NT2/D1 (cell line): ENCODE measurements at places on chromosomes 7 and 10.

DNA sequence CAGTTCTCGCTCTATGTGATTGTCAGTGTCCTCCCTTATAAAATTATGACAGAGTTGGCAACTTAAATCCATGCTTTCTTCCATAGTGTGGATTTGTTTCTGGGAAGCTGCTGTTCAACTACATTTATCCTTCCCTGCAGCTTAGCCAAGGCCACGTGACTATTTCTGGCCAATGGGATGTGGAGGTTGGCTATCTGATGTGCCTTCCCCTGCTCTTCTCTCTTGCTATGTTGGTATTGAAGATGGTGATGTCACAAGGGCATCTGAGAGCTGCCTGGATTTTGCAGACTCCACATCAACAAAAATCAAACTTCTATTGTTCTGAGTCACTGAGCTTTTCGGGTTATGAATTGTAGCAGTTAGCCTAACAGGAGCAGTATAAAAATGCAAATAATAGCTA is 164.9 kb upstream of the RHOBTB1 start:
- no peak for DNase-seq

GRCh38 chr7:49631960-49632359 is 141.5 kb upstream of the VWC2 start:
- DNase-seq, result no peak

DNA sequence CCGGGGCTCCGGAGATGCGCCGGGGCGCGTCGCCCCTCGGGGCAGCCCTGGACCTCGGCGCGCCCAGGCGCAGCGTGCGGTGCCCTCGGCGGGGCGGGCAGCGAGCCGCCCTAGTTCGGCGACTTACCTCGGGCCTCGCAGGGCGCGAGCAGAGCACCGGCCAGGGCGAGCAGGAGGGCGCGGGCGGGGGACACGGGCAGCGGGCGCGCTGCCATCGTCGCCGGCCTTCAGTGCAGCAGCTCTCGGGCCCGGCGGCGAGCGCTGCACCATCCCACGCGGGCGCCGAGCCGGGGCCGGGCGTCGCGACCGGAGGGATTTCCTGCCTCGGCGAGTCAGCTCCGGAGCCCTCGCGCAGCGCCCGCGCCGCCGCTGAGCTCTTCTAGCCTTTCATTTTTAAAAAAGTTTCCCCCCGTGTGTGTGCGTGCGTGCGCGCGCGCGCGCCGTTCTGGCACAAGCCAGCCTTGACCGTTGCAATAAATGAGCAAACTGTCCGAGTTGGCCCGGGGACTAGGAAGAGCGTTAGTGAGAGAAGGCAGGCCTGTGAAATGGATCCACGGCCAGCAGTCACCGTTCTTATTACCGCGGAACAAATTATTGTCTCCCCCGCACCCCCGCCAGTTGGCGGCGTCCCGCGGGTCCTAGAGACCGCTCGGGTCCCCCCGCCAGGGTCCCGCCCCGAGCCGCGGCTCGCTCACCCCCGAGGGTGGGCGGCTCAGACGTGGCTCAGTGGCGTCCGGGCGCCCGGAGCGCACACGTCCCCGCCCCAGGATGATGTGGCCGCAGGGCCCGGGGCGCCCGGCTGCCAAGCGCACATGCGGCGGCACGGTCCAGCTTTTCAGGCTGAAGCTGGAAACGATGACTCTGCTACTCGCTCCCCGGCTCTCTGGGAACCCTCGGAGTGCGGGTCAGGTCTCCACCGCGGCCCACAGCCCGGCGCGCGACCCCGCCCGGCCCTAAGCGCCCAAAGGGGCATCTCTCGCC is at the start of gene ADAM12:
ADAM12 (minus strand) TSS at position 547 of the 981 bp plus-strand sequence; CDS start at position 215, 332 bp downstream.
- DNase-seq, result no peak

- no peak for DNase-seq
These were observed 142.3 kb upstream of the EFCAB10 start for GRCh38 chr7:105723572-105723971.

- DNase-seq, result no peak
These were observed 4.1 kb downstream of the IL6 start for GRCh38 chr7:22730921-22731654.

DNA sequence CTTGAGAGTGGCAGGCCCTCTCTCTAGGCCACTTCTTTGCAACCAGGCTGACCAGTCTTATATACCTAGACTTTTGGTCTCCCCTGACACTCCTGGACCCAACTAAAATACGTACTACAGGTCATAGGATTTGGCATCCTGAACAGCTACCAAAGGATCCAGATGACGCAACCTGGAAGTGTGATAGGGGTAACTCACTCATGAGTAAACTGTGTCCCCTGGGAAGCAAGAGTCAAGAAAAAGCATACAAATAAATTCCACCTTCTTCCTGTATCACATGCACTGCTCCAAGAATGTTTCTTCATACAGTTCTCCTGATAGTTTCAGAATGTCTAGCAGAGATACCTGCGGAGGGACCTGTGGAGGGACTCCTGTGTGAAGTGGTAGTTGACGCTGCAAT is 172.3 kb downstream of the MDFIC start:
- no peak for DNase-seq

GRCh38 chr10:9910446-9910845 is 1107.2 kb upstream of the CELF2 start:
- DNase-seq, result no peak

GRCh38 chr7:128404143-128404681 is 5.6 kb downstream of the IMPDH1 start:
- no peak for DNase-seq

DNA sequence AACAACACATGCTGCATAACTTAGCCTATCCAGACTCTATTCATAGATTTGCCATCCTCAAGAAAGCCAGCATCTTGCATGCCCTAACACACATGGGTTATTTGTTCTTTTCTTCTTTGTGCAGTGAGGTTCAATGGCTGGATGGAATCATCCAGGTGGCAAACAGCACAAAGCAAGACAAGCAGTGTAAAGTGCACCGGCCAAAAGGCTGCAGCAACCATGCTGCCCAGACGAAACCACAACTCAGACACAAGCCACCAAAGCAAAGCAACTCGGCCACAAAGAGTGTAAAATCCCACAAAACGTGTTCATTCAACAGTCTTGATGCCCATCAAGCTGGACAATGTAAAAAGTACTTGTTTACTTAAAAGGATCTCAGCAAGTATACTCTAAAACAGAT is 76.9 kb downstream of the PIP4K2A start:
- DNase-seq, result no peak

GRCh38 chr7:31098642-31099360 is 46.7 kb downstream of the ADCYAP1R1 start:
- no peak for DNase-seq

DNA sequence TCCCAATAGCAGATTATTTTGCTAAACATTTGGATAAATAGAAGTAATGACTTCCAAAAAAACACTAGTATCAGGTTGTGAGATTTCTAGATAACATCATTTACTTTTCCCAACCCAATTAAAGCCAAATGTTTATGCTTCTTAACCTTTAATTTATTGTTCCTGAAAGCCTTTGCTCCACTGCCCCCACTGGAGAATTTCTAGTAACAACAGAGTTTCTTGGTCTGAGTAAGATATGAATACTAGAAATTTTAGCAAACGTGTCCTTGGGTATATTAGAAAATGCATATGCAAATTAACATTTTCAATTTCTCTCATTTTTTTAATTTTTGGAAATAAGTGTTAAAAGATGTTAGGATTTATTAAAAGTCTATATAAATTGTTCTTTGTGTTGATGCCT is 958.0 kb upstream of the PHF14 start:
- DNase-seq, result no peak

- no peak for DNase-seq
These were observed 20.2 kb downstream of the ATOH7 start for GRCh38 chr10:68211669-68212068.

DNA sequence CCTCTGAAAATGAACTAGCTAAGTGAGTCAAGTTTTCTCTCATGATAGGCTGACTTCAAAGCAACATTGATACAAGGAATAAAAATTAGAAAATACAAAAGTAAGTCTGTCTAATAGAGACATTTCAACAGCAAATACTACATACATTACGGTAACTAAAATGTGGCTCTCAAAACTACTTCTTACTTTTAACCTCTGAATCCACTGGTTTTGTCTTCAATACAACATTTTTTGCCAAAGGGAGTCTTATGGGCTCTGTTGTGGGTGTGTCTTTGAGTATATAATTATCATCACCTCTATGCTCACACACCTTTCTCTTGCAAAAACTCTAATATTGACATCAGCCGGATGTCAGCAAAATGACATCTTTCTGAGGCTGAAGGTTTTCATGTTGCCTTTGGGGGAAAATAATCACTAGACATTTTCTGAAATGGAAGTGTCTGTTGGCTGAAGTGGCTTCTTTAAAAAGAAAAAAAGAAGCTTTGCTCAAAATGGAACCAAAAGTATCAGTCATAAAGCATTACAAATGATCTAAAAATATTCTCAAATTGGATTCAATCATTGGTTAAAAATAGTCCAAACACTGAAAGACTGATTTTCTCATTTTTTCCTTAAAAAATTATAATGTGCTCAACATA is 41.8 kb upstream of the FAM133B start:
- no peak for DNase-seq

GRCh38 chr10:78960316-78960800 is 108.4 kb upstream of the ZMIZ1 start:
- no peak for DNase-seq

DNA sequence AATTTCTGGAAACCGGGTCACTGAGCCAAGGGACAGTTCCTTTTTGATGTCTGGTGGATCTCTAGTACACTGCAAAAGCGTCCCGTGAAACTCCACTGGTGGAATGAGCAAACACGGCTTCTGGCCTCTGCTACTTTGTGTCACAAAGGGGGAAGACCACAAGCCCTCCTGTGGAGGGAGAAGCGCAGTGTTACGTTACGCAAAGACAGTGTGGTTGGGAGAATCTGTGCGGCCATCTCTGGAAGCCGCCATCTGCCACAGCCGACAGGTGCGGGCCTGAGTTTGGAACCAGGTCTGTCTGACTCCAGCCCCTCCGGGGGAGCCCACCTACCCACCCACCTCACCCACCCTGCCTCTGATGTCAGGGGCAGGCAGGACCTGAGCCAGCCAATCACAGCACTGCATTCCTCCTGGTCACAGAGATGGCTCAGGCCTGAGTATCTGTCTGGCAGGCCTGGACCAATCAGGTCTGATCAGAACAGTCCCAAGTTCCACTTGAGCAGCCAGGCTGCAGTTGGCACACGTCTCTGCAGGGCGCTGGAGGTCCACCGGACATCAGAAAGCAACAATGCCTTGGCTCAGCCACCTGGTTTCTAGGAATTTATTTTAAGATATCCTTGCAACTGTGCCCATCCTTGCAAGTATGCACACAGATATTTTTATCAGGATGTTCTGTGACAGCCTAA is 3.0 kb upstream of the CYP2W1 start:
- DNase-seq, result no peak

- DNase-seq, result no peak
These were observed 208.8 kb downstream of the TCERG1L start for GRCh38 chr10:131102676-131103075.

GRCh38 chr10:126478546-126478945 is 90.3 kb upstream of the ADAM12 start:
- DNase-seq, result no peak

- DNase-seq, result no peak
These were observed 538.7 kb downstream of the REEP3 start for GRCh38 chr10:64059884-64060283.

DNA sequence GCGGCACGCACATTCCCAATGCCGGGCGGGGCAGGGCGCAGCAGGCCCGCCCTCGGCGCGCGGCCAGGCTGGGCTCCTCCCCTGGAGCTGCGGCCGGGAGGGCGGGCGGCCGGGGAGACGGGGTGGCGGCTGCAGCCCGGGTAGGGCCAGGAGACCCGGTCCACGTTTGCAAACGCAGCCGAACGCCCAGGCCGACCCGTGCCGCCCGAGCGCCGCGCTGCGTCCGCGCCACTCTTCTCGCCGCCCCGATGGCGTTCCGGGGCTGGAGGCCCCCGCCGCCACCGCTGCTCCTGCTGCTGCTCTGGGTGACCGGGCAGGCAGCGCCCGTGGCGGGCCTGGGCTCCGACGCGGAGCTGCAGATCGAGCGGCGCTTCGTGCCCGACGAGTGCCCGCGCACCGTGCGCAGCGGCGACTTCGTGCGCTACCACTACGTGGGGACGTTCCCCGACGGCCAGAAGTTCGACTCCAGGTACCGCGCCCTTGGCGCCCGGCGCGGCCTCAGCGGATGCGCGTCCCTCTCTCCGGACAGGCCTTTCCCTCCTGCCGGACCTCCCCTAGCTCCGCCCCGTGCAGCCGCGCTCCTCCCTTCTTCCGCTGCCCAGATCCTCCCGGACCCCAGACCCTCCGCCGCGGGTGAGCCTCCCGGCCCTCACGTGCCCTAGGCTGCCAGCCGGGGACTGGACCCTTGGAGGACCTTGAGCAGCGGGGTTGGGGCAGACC is at the start of gene FKBP9:
FKBP9 (plus strand) TSS at position 115 of the 720 bp plus-strand sequence; CDS start at position 249, 134 bp downstream.
- DNase-seq, result no peak

- no peak for DNase-seq
These were observed 122.4 kb downstream of the PLXNA4 start for GRCh38 chr7:132453826-132454225.

DNA sequence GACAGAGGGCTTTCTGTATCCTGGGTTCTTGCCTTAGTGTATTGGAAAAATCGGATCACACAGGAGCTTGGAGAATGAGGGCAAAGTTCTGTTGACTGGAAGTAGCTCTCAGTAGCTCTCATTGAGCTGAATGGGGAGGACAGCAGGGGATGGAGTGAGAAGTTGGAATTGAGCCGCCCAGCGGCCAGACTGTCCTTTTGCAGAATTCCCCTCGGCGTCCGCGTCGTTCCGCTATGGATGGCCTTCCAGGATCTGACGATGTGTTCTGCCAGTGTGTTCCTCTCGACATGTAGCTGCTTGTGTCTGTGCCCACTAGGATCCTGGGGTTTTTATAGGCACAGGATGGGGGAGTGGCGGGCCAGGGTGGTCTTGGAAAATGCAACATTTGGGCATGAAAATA is 351.8 kb upstream of the SEMA3A start:
- DNase-seq, result no peak

DNA sequence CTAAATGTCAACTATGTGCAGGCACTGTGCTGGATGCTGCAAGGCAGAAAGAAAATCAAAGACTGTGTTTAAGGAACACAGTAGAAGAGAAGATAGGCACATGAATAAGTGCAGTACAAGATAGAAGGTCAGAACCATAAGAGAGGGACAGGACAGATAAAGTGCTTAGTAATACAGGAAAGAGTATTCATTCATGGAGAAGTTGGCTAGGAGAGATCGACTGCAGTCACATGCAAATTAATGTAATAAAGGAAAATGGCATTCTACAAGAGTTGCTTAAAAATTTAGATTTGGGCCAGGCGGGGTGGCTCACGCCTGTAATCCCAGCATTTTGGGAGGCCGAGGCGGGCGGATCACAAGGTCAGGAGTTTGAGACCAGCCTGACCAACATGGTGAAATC is 24.8 kb downstream of the KIF5B start:
- no peak for DNase-seq

- no peak for DNase-seq
These were observed 16.5 kb upstream of the TLX1 start for GRCh38 chr10:101114646-101115045.
